ENCODE measurements at places on chromosomes 16 and 17. TPM values are rescaled to one million over a fixed set of nuclear protein-coding genes. Genes with fewer than 3 reads are reported as not detected.

Gene ST6GALNAC2
- 28.5 TPM for total RNA-seq

Gene CDRT15L2
- not detected for total RNA-seq

Gene CES5A
- not detected for total RNA-seq

Gene CSF3
- not detected for total RNA-seq

Gene SUMO2
- total RNA-seq = 88.2 TPM

Gene ACSF2
- total RNA-seq = 14.0 TPM

Gene RNF222
- not detected for total RNA-seq

Gene NEURL4
- total RNA-seq = 38.8 TPM

Gene AANAT
- total RNA-seq = 18.0 TPM

Gene GP2
- not detected for total RNA-seq

Gene HAS3
- 4.1 TPM for total RNA-seq

Gene PERCC1
- total RNA-seq = 6.9 TPM

Gene AOC3
- 18.6 TPM for total RNA-seq

Gene PRSS21
- not detected for total RNA-seq

Gene CLEC10A
- 3.3 TPM for total RNA-seq

Gene ST6GALNAC1
- 2.0 TPM for total RNA-seq

Gene MSL1
- total RNA-seq = 91.9 TPM

Gene CRISPLD2
- total RNA-seq = 39.8 TPM

Gene KRT40
- total RNA-seq = 1.4 TPM

Gene MYH11
- 190 TPM for total RNA-seq

Gene ODAD4
- 2.9 TPM for total RNA-seq

Measured in camera-type eye (tissue), 1 donor.